A375 (cell line): ENCODE measurements at places on chromosomes 7 and 10. TPM values are rescaled to one million over a fixed set of nuclear protein-coding genes. Genes with fewer than 3 reads are reported as not detected.

The ANKRD61 gene
- total RNA-seq, result 0.19 TPM in 1 of 2 replicates, not detected in the other

The MINDY3 gene
- 8.4 and 9.9 TPM in 2 replicates for total RNA-seq

The EN2 gene
- total RNA-seq, result 3.6 and 5.5 TPM in 2 replicates

The CACNB2 gene
- total RNA-seq, result 0.13 and 0.19 TPM in 2 replicates

The EBLN1 gene
- total RNA-seq, result not detected in 2 replicates

The GRM8 gene
- total RNA-seq, result 1.1 and 2.5 TPM in 2 replicates

The NRAP gene
- total RNA-seq, result not detected in 2 replicates

The SPDYE1 gene
- total RNA-seq, result not detected in 2 replicates

The CPXM2 gene
- total RNA-seq, result not detected in 2 replicates

The AS3MT gene
- 0.26 and 0.32 TPM in 2 replicates for total RNA-seq

The ABCB1 gene
- total RNA-seq, result 5.8 and 8.6 TPM in 2 replicates

The CALHM3 gene
- total RNA-seq, result 0.34 and 1.2 TPM in 2 replicates

The SPDYE11 gene
- not detected in 2 replicates for total RNA-seq

The AFAP1L2 gene
- total RNA-seq, result 8.9 and 10.6 TPM in 2 replicates

The WNT8B gene
- total RNA-seq, result 0.08 and 0.11 TPM in 2 replicates

The TAC1 gene
- total RNA-seq, result 2.7 and 5.4 TPM in 2 replicates

The SFMBT2 gene
- 6.1 and 6.2 TPM in 2 replicates for total RNA-seq

The FBXW4 gene
- 23.7 and 25.6 TPM in 2 replicates for total RNA-seq

The SLC26A3 gene
- total RNA-seq, result not detected in 2 replicates

The ODAD2 gene
- total RNA-seq, result 1.3 and 1.8 TPM in 2 replicates

The SCIN gene
- 0.21 and 0.23 TPM in 2 replicates for total RNA-seq
